ENCODE measurements at places on chromosomes 2 and 18. TPM values are rescaled to one million over a fixed set of nuclear protein-coding genes. Genes with fewer than 3 reads are reported as not detected.
A peak's percentile ranks its signal among the peaks of the same experiment; 100 is the strongest.

DNA sequence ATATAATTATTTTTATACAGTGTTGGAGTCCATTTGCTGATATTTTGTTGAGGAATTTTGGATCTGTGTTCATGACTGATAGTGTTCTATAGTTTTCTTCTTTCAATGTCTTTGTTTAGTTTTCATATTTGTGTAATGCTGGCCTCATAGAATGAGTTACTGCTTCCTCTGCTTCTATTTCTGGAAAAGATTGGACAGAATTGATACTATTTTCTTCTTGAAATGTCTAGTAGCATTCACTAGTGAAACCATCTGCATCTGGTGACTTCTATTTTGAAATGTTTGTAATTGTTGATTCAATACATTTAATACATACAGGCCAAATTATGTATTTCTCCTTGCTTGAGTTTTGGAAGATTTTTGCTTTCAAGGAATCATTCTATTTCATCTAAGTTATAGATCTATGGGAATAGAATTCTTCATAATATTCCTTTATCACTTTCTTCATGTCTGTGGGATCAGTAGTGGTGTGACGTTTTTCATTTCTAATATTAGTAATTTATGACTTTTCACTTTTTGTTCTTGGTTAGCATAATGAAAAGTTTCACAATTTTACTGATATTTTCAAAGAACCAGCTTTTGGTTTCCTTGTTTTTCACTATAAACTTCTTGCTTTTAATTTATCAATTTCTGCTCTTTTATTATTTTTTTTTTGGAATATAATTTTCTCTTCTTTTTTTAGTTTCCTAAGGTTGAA lies 509.9 kb upstream of the VRK2 start:
- DNase-seq = no peak

DNA sequence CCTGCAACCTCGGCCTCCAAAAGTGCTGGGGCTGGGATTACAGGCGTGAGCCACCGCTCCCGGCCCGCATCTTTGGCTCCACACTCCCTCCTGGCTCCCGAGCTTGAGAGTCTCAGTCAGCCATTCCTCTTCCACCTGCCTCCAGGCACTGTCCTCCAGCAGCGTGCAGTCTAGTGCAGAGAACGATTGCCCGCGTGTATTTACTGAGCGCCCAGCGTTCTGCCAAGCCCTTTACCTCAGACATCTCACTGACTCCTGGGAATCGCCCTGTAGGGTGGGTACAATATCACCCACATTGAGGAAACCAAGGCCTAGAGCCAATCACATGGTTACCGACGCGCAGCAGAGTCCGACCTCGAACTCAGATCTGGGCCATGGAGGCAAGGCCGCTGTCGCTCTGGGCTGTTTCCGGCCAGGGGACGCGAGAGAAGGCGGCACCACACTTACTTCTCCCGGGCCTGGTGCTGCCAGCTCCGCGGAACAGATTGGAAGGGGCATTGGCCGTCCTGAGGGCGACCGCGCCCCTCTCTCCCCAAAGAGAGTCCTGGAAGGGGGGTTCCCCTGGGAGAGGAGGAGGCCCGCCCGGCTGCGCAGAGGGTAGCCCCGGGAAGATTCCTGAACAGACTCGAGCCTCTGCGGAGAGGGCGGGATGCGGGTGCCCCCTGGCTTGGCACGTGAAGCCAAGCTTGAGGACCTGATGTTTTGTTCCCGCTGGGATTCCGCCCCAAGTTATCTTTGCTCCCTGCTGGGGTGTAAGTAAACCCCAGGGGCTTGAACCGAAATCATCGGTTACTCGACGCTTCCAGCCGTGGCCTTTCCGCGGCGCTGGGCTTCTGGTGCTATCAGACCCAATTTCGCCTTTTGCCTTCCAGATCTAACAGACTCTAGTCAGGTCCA lies 5.2 kb upstream of the DLX2 start:
- DNase-seq = no peak

DNAH6 gene
- polyA plus RNA-seq = 4.8 TPM

ANKAR gene
- polyA plus RNA-seq = 23.5 TPM

- no peak for DNase-seq
Observed at GRCh38 chr2:85935746-85936208, 47.0 kb upstream of the ST3GAL5 start.

DNA sequence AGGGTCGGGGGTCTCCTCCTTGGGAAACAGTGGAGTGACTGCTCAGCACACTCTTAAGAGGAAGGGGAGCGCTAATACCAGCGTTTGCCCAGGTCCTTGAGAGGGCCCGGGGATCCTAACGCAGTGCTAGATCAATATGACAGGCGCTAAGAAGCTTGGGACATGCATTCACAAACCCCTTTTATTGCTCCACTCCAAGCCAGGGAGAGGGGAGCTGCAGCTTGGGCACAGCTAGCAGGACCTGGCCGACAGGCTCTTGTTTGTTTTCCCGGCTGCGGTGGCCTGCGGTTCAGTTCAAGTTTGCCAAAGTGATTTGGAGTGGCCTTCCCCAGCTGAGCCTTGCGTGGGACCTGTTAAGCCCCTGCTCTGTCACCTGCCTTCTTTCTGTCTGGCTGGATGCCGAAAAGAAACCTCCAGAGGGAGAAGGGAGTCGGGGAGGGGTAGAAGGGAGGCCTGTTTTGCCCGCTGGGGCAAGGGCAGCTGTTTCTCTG lies 152.1 kb downstream of the GLI2 start:
- no peak for DNase-seq

MYL12B gene
- 427 TPM for polyA plus RNA-seq

RSAD2 gene
- polyA plus RNA-seq = 4.7 TPM

DNA sequence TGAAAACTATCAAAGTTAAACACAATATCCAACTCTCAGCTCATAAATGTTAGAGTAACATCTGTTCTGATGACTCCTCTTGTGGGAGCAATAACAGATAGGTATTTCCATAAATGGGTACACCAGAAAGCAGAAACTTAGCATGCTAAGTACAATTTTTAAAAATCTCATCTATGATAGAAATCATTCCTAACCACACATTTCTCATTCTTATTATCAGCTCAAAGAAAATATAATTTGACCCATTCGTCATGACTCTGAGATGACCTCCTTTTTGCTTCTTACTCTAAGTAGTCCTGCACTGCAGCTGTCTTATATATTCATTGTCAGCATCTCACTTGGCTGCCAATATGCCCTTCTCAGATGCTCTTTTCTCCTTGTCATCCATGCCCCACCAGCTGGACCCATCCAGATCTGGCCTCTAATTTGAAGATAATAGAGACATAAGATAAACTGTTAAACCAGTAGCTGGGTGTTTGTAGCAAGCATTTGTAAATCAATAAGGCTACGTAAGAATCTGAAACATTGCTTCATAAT lies 298.3 kb downstream of the KCNS3 start:
- DNase-seq = no peak

GRCh38 chr2:240451791-240452461 lies 16.5 kb downstream of the GPC1 start:
- DNase-seq = no peak

DNA sequence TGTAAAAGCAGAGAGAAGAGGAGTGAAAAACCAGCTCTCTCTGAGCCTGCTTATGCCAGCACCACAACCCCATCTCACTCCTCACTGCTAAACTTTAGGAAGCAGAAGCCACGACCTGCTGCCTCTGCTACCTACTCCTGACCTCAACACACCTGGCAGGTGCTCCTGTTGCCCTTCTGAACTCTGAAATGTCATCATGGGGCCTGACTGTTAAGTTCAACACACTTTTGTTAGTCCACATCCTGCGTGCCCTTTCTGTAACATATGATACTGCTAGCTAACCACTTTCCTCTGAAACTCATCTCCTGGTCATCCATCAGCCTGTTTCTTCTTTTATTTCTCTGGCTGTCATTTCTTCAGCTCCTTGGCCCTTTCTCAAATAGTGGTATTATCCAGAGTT lies 118.1 kb downstream of the EPB41L3 start:
- DNase-seq = no peak

GRCh38 chr2:237307474-237307873 lies 106.5 kb downstream of the COL6A3 start:
- no peak for DNase-seq

GCKR gene
- polyA plus RNA-seq = 1.2 TPM

MTCL1 gene
- 16.7 TPM for polyA plus RNA-seq

- no peak for DNase-seq
Observed at GRCh38 chr2:215839816-215840215, 173.5 kb downstream of the MREG start.

CCDC178 gene
- polyA plus RNA-seq = 1.1 TPM

GRCh38 chr2:230974096-230974913 lies 21.6 kb upstream of the SPATA3 start:
- DNase-seq = no peak

GRCh38 chr18:54647176-54647575 lies 56.1 kb downstream of the DYNAP start:
- DNase-seq = no peak

DNA sequence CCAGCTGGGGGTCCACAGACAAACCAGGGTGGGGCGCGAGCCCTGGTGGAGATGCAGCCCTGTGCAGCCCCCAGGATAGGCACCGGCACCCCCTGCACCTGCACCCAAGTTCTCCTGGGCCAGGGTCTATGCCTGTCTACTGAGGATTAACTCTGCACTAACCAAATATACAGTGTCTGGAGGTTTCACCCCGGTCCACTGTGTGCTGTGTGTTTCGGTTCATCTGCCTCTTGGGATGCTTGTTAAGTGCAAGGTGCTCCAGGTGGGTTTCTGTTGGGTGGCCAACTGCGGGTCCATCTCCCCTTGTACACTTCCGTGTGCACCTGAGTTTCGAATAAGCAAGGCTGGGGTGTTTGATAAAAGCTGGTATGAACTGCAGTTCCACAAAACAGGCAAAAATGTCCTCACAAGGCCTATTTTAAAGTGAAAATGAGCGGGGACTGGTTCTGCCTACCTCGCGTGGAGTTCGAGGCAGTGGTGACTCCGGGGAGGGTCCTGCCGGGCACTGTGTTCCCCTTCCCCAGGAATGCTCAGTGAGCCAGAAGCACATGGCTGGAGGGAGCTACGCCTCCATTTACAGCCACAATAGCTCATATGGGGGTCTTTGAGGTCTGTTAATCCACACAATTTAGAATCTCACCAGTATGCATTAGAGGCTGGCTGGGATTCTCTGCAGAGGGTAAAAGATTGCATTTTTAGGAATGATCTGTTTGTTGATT lies 70.7 kb downstream of the EDAR start:
- DNase-seq = no peak

STEAP3 gene
- polyA plus RNA-seq = 1.8 TPM

CCDC68 gene
- polyA plus RNA-seq = 106 TPM

SYT4 gene
- polyA plus RNA-seq = 1.3 TPM

TMEM178A gene
- 10.3 TPM for polyA plus RNA-seq

DNA sequence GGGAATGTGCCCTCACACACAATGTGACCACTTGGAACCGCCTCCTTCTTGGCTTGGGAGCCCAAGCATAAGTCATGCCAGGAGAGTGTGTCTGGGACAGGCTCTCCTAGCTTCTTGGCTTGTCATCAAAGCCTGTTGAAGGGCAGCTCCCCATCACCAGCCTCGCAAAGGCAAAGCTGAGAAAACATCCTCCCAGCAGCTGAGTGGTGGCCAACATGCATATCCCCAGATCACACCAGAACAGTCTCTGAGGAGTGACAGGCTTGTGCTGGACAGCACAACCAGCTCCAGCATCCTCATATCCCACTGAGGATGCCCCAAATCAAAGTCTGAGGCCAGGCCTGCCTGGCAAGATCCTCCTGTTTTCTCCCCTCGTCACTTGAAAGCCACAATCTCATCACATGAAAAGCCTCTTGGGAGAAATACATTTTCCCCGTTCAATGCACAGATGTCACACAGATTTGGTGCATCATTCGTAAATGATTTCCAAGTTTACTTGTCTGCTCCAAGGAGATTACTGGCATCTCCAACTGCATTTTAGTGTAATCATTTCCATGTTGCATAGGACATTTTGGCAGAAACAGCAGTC lies 269.3 kb downstream of the TTC32 start:
- peak; percentile 76 for DNase-seq

DSG1 gene
- not detected for polyA plus RNA-seq

GRCh38 chr2:145638675-145639074 lies 1118.8 kb upstream of the ZEB2 start:
- no peak for DNase-seq

DNA sequence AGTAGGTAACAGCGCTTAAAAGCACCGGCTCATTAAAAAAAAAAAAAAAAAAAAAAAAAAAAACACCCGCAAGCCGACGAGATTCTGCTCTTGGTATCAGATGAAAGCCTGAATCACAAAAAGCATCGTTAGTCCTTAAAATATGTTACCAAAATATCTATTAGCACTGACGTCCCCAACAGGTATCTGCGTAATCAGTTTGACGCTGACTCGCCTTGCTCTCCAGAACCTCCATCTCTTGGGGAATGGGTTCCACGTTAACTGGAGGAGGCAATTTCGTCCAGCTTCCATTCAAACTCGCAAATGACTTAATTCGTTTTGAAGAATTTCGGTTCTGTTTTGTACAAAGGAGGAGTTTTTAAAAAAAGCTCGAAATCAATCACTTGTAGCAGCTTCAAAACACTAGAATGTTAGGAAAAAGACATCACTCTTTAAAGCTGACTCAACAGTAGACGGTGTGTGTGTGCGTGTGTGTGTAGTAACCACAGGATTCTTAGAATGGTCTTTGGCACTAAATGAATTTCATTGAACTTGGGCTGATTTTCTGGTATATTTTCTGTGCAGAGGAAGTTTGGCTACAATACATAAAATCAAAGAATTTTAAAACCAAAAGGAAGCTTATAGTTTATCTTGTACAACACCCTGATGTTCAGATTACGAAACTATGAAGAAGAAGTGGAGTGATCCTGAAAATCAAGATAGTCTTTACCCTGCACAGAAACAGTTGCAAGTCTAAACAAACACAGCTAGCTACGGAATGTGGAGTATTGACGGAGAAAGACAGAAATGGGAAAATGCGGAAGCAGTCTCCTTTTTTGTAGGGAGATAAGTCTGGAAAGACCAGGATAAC lies 1.1 kb upstream of the PGAP1 start:
- DNase-seq = peak; percentile 30

- DNase-seq = no peak
Observed at GRCh38 chr2:215423234-215423633, 12.6 kb downstream of the FN1 start.

DNA sequence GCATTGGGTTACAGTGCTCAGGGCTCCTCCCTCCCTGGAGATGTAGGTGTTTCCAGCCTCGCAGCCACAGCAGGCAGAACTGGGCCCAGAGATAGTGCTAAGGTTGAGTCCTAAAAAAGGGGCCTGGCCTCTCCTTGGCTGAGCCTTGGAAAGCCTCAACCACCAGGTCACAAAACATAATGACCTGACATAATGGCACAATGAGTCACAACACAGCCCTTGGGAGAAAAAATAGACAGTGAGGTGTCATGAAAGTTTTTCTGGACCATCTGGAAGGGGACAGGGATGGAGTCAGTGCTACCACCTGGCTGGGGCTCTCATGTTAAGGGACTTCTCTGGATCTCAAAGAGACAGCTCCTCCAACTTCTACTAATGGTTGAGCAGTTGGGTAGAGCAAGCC lies 92.4 kb upstream of the LCLAT1 start:
- DNase-seq = no peak

DNA sequence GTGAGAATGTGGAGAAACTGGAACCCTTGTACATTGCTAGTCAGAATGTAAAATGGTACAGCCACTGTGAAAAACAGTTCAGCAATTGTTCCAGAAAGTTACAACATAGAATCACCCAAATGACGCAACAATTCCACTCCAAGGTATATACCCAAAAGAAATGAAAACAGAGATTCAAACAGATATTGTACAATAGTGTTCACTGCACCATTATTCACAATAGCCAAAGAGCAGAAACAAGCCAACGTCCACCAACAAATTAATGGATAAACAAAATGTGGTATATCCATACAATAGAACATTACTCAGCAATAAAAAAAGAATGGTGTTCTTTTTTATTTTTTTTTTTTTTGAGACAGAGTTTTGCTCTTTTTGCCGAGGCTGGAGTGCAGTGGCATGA lies 10.9 kb downstream of the CLASP1 start:
- DNase-seq = no peak

- no peak for DNase-seq
Observed at GRCh38 chr18:13291745-13292447, 73.3 kb downstream of the LDLRAD4 start.

All from right lung (tissue), 10 donors.